DND-41 (cell line): ENCODE measurements at places on chromosomes 3 and 15.

- DNase-seq = no peak
These were observed 310.4 kb downstream of the ERC2 start for GRCh38 chr3:56157693-56158362.

GRCh38 chr3:87203809-87204208 is 23.3 kb upstream of the CHMP2B start:
- no peak for DNase-seq

DNA sequence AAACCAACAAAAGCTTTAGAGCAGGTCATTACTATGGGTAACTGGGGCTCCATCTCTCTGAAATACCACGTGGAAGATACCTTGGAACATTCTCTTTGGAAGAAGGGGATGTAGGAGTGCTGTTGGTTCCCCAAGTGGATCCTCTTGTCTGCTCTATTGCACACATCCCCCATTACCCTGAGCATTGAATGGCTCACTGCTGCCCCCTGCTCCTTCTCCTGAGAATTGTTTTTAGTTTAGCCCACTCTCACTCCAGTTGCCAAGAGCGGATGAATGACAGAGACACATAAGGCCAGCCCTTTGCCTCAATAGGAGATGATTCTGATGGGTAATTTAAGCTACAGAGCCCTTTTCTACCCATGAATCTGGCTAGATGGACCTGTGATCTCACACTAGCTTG is 135.6 kb upstream of the SUCLG2 start:
- peak; percentile 59 for DNase-seq

- DNase-seq = no peak
These were observed 12.6 kb upstream of the PLCL2 start for GRCh38 chr3:16871915-16872842.

DNA sequence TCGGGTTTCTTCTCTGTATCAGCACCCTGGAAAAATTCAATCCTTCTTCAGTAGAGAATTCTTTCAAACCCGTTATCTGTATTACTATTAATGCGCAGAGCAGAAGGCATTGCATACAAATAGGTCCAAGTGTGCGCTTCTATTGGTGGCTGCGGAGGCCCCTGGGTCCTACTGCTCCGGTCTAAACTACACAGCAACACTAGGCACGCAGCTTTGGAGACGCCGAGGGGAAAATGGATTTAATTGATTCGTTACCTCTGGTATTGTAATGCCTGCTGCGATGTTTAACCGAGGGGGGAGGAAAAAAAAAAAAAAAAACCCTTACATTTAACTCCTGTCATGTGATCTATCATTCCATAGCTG is at the start of gene ROBO1:
ROBO1 (minus strand) TSS at position 94 of the 363 bp plus-strand sequence.
- no peak for DNase-seq

DNA sequence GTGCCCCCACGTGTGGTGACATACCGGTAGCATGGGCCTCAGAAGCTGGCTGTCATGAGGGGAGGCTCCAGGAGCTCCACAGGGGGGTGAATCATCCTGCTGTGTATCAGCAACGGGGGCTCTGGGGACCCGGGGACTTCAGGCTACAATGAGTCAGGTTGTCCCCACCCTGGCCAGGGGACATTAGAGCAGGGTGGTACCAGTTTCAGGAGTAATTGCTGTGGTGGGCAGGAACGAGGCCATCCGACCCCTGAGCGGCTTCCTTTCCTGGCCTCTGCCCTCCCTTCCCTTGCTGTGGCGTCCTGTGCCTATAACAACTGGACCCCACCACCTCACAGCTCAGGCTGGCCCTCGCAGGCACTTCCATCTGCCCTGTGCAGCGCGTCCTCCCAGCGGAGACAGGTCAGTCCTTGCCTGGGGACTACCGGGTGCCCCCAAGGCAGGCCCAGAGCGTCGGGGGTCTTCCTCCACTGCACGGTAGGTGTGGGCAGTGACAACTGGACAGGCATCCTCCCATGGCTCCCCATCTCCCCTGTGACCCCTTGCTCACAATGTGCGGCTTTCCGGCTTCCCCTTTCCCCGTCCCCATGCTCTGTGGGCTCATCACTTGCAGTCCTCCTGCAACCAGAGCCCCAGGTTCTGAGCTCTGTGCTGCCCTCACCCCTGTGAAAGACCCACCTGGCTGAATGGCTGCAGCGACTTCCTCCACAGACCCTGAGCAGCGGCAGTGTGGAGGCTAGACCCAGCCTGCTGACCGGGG is 57.0 kb downstream of the KLF15 start:
- DNase-seq = no peak

GRCh38 chr3:184261270-184261853 is at the start of gene CAMK2N2:
CAMK2N2 (minus strand) TSS chr3:184261553; CDS start chr3:184261285, 268 bp downstream.
- DNase-seq = peak; percentile 88

DNA sequence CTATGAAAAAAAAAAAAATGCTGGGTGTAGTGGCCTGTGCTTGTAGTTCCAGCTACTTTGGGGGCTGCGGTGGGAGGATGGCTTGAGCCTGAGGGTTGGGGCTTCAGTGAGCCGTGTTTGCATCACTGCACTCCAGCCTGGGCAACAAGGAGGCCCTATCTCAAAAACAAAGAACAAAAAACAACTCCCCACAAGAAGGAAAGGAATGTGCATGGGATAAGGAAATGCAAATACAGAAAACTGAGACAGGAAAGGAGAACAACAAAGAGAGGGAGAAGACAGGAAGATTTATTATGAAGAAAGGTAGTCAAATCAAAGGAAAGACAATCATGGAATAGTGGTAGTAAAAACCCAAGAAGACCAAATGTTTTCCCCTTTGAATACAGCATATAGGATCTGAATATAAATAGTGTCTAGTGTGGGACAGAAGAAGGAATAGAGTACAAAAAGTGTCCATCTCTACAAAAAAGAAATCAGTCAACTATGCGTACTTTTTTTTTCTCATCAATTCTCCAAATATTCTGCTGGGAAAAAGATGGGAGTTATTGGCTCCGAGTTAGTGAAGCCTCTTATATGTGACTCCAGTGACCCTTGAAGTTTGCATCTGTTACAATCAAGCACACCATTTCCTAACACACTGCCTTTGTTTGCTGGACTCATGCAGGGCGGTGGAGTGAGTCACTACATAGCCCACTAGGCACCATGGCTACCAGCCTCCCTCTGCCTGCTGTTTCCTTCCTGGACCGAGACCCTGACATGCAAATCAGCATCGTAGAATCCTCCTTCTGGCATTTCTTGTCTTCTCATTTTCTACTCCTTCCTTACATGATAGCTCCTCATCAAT is 101.2 kb upstream of the PTX3 start:
- DNase-seq = no peak

DNA sequence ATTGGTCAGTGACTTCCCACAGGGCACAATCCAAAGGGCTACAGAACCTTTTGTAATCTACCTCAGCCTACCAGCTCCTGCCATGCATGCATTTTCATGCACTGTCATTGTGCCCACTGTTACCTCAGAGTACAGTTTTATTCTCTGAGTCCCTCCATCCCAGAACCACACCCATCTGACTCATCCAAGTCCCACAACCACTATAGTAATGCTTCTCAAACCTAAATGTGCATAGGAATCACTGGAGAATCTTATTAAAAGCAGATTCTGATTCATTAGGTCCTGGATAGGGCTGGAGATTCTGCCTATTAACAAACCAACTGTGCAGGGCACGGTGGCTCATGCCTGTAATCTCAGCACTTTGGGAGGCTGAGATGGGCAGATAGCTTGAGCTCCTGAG is 3.7 kb upstream of the B3GALNT1 start:
- DNase-seq = no peak
